ENCODE measurements at places on chromosomes 4 and X. TPM values are rescaled to one million over a fixed set of nuclear protein-coding genes. Genes with fewer than 3 reads are reported as not detected.

GRCh38 chr4:176760471-176760870 lies 32.3 kb downstream of the VEGFC start:
- no peak overlapping the region for H3K4me3 ChIP-seq
- no peak for DNase-seq
- peaks cover 7% of the 10 kb centered on the region for H3K4me1 ChIP-seq
- no peak overlapping the region for H3K27ac ChIP-seq
- H3K27me3 ChIP-seq = no peaks in the 10 kb centered on the region

DNA sequence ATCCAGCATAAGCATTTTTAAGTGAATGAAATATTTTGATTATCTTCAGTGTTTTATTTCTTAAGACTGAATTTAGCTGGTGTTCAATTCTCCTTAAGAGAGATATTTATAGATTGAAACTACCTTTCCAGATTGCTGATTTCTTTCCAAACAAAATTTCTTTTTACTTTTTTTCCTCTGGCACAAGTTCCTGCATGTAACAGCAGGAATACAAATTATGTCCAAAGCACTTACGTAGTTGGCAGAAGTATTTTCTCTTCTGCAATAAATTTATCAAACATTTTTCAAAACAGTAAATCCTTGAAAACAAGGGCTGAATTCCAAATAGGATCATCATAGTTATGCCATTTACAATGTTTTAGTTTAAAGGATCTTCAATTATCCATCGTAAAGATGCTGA lies 412.6 kb downstream of the IQCM start:
- H3K4me3 ChIP-seq = no peak overlapping the region
- no peaks in the 10 kb centered on the region for H3K36me3 ChIP-seq
- H3K27ac ChIP-seq = no peak overlapping the region

DNA sequence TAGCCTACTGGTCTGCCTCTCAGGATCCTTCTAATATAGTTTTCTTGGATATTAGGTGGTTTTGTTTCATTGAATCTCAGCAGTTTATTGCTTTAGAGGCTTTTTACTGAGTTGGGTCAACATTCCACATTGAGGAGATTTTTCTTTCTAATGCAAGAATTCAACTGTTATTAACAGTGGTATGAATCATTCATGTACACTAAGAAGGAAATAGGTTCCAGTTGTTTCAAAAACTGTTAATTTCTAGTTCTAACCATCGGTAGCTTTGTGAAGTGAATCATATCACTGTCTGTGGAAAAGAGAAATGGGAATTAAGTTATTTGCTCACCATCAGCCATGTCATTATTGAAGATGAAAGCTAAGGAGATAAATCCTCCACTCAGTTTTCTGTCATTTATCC lies 331.5 kb downstream of the RPA4 start:
- no peak for DNase-seq
- H3K4me3 ChIP-seq = no peak overlapping the region
- H3K27me3 ChIP-seq = no peaks in the 10 kb centered on the region

- no peaks in the 10 kb centered on the region for H3K27me3 ChIP-seq
- no peak overlapping the region for H3K27ac ChIP-seq
- H3K4me1 ChIP-seq = no peaks in the 10 kb centered on the region
- DNase-seq = no peak
Measured at GRCh38 chrX:65300104-65300809, 234.3 kb downstream of the LAS1L start.

Gene RAB33A
- total RNA-seq = 2.2 TPM

DNA sequence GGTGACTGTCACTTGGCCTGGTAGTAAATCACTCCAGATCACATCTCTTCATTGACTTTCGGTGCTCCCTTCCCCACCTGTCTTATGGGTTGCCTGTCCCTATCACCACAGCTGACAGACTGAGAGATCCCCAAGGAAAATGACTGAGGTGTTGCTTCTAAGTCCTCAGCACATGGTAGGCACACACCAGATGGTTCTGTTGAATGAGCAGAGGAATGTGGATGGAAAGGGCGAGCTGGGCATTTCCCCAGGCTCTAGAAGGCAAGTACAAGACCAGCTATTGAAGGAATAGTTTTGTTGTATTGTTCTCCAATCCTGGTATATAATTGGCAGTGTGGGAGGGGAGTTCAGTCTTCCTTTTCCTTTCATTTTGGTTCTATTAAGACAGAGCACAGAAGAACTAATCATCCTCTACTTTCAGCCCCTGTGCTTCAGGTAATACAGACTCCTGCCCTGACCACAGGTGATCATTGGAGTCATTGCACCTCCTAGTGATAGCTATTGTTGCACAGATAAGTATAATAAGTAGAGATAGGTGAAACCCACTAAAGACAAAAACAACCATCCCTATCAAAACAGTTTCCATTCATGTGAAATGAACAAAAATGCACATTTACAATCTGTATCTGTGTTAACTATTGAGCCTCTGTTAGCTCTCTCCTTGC lies 158.6 kb downstream of the TRAM1L1 start:
- no peaks in the 10 kb centered on the region for H3K27me3 ChIP-seq
- H3K27ac ChIP-seq = no peak overlapping the region
- no peaks in the 10 kb centered on the region for H3K36me3 ChIP-seq
- no peak for DNase-seq

Gene CT45A1
- not detected for total RNA-seq

- no peak within 1 kb of the TSS for H3K27ac ChIP-seq
- DNase-seq = no peak
- H3K4me3 ChIP-seq = peak within 1 kb of the TSS; percentile 48
- H3K36me3 ChIP-seq = no peaks in the 10 kb centered on the region
- H3K4me1 ChIP-seq = no peaks in the 10 kb centered on the region
Measured at GRCh38 chrX:69503782-69504625, at the start of gene NALF2. NALF2 (plus strand) TSS chrX:69504326; CDS start chrX:69505283, 957 bp downstream.

Gene RHOXF2
- total RNA-seq = not detected

DNA sequence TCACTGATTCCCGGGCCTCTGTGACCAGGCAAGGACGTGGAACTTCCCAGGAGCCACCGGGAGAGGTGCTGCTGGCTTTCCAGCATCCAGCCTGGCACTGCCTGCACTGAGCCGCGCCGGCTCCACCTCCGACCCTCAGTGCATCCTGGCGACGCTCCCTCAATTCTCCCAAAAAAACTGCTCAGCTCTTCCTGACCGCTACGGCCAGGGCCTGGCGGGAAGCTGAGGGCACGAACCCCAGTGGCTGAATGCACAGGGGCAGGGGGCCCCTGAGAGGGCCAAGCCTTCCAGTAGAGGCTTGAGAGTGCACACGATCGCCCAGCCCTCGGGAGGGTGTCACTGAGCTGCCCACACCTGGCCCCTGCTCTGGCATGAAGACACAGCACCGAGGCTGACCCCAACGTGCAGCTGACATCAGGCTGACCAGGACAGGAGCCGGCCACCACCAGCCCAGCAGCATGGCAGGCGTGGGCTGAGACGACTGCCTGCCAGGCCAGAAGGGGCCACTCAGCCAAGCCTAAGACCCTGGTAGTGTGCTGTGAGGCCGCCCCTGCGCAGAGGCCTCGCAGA lies 6.9 kb downstream of the CTBP1 start:
- H3K4me1 ChIP-seq = peaks cover 8% of the 10 kb centered on the region
- H3K4me3 ChIP-seq = no peak overlapping the region
- no peaks in the 10 kb centered on the region for H3K36me3 ChIP-seq
- no peaks in the 10 kb centered on the region for H3K27me3 ChIP-seq
- no peak for DNase-seq

- no peak for DNase-seq
- H3K27ac ChIP-seq = no peak overlapping the region
- no peaks in the 10 kb centered on the region for H3K36me3 ChIP-seq
- H3K4me1 ChIP-seq = no peaks in the 10 kb centered on the region
- no peaks in the 10 kb centered on the region for H3K27me3 ChIP-seq
- no peak overlapping the region for H3K4me3 ChIP-seq
Measured at GRCh38 chr4:62231994-62232393, 1031.9 kb downstream of the ADGRL3 start.

DNA sequence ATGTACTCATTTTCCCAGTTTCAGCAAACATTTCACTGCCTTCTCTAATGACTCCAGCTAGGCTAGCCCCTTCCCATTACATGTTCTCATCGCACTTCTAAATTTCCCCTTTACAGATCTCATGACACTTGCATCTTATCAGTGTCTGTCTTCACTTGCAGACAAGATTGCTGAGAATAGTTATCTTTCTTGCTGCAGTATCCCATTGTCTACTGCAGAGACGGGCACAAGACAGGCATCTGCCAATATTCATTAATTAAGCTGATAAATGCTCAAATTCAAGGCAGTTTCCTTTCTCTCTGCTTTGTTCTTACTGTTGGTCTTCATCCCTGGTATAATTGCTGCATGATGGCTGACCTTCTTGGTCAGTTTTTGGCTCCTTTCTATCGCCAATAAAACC lies 175.9 kb downstream of the ANTXR2 start:
- no peak for DNase-seq
- H3K27me3 ChIP-seq = no peaks in the 10 kb centered on the region
- no peaks in the 10 kb centered on the region for H3K4me1 ChIP-seq
- H3K4me3 ChIP-seq = no peak overlapping the region
- no peaks in the 10 kb centered on the region for H3K36me3 ChIP-seq

GRCh38 chr4:1870328-1870577 lies 940 bp upstream of the NSD2 start:
- H3K36me3 ChIP-seq = no peaks in the 10 kb centered on the region
- peaks cover 18% of the 10 kb centered on the region for H3K4me1 ChIP-seq
- no peak for DNase-seq
- H3K27ac ChIP-seq = peak overlapping the region; percentile 84

DNA sequence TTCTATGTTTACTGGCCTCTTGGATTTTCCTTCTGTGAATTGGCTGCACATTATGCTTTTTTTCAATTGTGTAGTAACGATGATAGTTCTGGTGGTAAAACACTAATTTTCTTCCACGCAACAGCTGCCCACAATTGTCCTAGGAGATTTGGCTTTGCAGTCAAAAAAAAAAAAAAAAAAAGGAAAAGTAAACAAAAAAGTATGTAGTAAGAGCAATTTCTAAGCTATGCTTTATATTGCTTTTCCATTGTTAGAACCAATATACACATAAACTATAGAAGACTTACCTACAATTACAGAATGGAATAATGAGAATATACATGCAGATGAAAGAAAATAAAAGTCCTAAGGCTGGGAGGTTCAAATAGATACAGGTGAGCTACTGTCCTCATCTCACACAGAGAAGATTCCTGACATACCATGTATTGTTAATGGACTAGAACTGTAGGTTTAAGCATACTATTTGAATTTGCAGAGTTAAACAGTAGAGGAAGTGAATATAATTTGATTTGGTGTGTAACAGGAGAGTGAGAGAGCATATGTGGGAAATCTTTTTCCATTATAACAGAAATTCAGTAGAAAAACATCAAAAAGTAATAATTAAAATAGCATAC lies 976.2 kb downstream of the RAB28 start:
- H3K4me3 ChIP-seq = no peak overlapping the region
- H3K27me3 ChIP-seq = no peaks in the 10 kb centered on the region
- no peak overlapping the region for H3K27ac ChIP-seq
- H3K36me3 ChIP-seq = no peaks in the 10 kb centered on the region

Gene IBSP
- not detected for total RNA-seq

DNA sequence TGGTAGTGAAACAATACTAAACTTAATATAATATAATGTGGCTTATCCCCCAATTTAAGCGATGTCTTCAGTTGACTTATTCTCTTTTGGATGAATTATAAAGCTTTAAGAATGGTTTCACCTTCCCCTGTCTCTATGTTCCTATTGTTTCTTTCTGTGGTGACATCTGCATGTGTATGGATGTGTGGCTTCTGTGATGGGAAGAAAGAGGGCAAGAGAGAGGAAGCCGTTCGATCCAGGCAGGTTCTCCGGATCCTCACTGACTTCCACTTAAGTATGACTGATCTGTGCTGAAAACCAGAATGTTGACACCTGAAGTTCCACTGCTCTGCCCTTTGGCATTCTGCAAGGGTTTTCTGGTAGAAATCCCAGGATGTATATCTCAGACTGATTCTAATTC lies 1150.8 kb downstream of the STPG2 start:
- no peaks in the 10 kb centered on the region for H3K36me3 ChIP-seq
- DNase-seq = no peak
- no peak overlapping the region for H3K4me3 ChIP-seq
- no peak overlapping the region for H3K27ac ChIP-seq

- no peak overlapping the region for H3K4me3 ChIP-seq
- no peaks in the 10 kb centered on the region for H3K27me3 ChIP-seq
- no peaks in the 10 kb centered on the region for H3K36me3 ChIP-seq
- DNase-seq = no peak
- no peak overlapping the region for H3K27ac ChIP-seq
- H3K4me1 ChIP-seq = peaks cover 30% of the 10 kb centered on the region
Measured at GRCh38 chr4:7045553-7045952, 2.4 kb downstream of the TADA2B start.
